ENCODE measurements at places on chromosomes 2 and 18.

GRCh38 chr2:2456721-2457120, 125.6 kb upstream of the MYT1L start:
- no peak for DNase-seq

GRCh38 chr2:127196998-127197397, 23.1 kb downstream of the CYP27C1 start:
- no peak for DNase-seq

DNA sequence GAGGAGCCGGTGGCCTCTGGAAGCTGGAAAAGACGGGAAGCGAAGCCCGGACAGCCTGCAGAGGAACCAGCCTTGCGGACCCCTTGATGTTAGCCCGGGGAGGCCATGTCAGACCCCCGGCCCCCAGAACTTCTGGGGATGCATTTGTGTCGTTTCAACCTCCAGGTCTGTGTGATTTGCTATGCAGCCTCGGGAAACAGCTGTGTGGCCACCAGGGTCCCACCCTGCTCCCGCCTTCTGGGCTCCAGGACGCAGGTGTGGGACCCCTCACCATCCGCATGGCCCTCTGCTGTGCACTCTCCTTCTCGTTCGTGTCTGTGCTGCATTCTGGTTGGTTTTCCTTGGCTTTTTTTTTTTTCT, 13.3 kb downstream of the NEU4 start:
- DNase-seq: peak; percentile 10

- no peak for DNase-seq
These were observed 58.2 kb upstream of the CD28 start for GRCh38 chr2:203648273-203648672.

DNA sequence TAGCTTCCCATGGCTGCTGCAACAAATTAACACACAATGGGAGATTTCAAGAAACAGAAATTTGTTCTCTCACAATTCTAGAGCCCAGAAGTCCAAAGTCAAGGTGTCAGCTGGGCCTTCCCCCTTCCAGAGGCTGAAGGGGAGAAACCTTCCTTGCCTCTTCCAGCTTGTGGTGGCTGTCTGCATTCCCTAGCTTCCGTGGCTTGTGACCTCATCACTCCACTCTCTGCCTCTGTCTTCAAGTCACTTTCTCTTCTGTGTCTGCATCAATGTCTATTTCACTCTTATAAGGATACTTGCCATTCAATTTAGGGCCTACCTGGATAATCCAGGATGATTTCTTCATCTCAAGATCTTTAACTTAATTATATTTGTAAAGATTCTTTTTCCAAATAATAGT, 16.8 kb upstream of the SRBD1 start:
- no peak for DNase-seq

DNA sequence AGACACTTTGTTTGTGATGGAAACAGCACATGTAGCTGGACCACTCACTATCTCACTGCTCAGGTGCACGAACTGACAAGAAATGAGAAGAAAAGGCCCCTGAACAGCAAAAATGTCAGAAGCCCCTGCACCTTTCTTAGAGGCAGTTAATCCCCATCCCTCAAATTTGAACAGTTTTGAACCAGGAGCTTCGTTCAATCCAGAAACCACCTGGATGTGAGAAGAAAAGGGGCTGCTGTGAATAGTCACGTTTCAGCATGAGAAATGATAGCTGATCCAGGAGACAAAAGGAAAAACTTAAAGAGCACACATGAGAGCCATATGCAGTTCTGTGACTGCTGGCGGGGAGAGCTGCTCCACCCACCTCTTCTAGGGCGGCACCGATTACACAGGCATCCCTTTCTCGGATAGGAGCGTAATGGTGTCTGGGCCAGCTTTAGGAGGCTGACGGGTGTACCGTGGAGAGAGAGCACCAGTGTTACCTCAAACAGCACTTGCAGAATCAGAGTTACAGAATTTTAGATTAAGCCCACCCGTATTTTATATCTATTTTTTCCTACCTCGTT, 117.0 kb upstream of the EML6 start:
- no peak for DNase-seq

DNA sequence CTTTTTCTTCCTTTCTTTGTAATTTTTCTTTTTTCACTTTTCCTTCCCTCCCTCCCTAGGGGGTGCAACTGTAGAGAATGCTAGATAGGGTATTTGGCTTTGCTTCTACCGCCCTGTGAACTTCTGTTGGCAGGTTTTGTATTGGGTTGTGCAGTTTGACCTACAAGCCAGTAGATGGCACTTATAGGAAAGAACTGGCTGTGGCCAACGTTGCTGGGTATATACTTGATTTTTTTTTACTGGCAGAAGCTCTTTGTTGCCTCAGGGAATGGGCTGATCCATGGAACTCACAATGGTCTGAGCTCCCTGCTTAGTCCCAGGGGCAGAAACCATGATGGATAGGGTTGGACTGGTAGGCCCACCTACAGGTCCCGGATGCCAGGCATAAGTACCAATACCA, 1019.5 kb upstream of the LRRTM1 start:
- no peak for DNase-seq

DNA sequence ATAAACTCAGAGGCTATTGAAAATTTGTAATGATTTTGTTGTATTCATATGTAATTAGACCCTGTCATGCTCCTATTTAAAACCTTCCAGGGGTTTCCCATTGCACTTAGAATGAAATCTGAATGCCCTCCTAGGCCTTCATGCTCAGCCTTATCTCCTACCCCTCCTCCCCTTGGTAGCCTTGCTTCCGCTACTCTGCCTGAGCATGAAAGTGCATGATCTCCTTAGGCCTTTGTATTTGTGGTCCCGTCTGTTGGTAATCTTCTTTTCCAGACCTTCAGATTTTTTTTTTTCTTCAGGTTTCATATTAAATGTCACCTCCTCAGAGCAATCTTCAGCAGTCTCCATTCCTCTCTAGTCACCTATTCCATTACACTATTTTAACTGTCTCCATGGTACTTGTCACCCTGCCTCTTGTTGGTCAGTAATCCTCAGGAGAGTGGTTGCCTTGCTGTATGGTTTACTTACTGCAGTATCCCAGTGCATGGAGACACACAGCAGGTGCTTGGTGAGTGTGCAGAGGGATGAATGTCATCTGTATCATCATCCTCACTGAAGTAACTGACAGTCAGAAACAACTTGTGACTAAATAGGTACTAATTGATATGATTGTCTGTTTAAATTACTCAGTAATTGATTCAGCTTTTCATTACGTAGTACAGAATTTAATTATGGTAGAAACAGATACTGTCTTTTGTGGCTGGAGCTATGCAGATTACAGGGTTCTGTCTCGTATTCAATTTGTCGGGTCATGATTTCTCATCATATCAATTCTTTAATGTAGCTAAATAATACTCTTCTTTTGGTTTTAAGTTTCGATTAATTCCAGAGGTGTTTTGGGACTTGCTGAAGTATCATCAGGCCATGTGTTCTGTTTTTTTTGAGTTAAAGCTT, 63.9 kb downstream of the PHLPP1 start:
- DNase-seq: no peak

DNA sequence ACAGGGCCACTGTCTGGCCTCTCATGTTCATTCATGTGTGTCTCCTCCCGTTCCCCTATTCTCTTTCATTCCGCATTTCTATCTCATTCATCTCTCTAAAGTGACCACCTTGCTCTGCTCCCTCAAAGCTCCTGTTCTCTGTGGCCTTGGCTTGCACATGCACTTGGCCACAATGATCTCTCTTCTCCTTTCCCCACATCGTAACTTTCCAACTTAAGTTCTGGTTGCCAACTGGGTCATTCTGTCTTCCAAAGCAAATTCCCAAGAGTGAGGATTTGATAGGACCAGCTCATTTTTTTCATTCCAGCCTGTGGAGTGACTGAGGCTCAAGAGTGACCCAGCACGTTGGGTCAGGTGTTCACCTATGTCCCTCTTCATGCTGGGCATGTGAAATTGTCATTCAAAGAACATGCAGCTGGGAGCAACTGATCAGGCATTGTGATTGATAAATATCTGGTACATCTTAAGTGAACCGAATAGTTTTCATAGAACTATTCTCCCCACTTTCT, 14.3 kb upstream of the ITGA6 start:
- no peak for DNase-seq

DNA sequence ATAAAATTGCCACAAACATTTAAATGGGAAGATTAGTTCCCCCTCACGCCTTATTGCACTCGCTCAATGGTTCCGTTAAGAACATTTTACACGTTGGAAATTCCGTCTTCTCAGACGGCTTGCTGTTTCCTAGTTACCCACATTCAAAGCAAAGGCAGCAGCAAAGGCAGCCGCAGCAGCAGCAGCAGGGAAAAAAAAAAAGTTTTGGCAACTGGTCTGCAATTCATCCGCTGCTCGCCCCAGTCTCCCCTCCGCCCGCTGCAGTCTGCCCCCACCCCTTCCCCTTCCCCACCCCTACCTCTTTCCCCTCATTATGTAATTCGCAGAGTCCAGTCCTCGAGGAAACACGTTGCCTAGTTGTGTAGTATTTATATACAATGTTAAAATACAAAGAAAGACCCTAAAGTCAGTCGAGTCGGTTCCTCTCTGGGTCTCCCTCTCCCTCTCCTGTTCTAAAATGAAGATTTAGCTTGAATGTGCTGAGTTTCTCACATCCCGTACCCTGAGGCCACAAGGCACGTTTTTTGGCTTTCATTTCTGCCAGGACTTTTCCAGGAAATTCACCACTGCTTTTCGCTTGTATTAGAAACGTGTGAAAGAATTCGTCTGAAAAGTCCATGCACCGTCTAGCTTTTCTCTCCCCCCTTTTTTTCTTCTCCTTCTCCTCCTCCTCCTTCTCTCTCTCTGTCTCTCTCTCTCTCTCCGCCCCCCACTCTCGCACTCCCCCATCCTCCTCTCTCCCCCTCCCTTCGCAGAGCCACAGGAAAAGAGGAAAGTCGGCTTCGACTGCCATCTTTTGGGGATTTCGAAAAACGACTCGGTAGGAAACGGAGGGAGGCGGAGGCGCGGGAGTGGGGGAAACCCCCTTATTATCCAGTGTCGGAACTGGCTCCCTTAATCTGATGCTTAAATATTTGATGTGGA, 140.0 kb downstream of the MEIS1 start:
- DNase-seq: peak; percentile 57

GRCh38 chr2:240972636-240973521, 25.5 kb upstream of the SNED1 start:
- DNase-seq: no peak

GRCh38 chr2:19355931-19356544, 2.4 kb downstream of the OSR1 start:
- DNase-seq: no peak

GRCh38 chr2:230700447-230700846, 12.2 kb upstream of the CAB39 start:
- no peak for DNase-seq

DNA sequence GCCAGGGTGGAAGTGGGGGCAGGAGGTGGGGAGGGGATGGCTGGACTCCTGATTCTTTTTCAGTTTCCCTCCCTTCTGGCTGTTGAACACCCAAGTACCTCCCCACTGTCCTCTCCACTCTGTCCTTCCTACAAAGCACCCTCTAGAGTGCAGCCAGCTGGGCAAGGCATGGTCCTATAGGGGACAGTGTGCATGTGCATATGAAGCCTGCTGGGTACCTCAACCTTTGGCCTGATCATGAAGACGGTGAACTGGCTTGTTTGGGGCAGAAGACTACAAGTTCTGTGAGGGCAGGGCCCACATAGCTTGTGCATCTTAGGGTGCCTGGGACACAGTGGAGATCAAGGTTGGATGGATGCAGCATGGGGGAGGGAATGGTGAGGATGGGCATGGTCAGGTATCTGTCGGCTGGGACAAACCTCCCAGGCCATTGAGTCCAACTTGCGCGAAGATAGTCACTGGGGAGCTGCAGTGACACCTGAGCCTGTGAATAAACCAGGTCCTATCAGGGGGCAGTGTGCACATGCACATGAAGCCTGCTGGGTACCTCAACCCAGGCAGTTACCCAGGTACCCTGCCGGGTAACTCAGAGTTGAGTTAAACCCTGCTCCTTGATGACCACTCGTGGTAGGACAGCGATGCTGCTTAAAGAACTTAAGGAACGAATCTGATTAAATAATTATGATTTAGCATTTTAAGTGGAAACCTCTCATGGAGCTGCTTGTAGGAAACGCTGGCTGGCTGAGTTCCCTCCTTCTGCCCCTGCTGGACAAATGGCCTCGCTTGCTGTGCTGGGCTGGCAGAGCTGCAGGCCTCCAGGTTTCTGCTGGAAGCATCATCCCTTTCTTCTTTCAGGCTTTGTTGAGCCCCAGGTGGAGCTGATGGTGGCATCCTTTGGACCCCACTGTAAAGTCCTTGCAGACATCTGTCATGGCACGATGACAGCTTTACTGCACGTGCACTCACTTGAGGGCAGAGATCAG, 84.0 kb downstream of the POLR1A start:
- no peak for DNase-seq

GRCh38 chr2:205273148-205273547, 409.2 kb upstream of the NRP2 start:
- DNase-seq: no peak

GRCh38 chr2:241073166-241074064, 28.7 kb downstream of the MTERF4 start:
- no peak for DNase-seq

- DNase-seq: no peak
These were observed 135.8 kb downstream of the COPS8 start for GRCh38 chr2:237221443-237221842.

- DNase-seq: no peak
These were observed 271.0 kb downstream of the NEDD4L start for GRCh38 chr18:58315041-58315440.

DNA sequence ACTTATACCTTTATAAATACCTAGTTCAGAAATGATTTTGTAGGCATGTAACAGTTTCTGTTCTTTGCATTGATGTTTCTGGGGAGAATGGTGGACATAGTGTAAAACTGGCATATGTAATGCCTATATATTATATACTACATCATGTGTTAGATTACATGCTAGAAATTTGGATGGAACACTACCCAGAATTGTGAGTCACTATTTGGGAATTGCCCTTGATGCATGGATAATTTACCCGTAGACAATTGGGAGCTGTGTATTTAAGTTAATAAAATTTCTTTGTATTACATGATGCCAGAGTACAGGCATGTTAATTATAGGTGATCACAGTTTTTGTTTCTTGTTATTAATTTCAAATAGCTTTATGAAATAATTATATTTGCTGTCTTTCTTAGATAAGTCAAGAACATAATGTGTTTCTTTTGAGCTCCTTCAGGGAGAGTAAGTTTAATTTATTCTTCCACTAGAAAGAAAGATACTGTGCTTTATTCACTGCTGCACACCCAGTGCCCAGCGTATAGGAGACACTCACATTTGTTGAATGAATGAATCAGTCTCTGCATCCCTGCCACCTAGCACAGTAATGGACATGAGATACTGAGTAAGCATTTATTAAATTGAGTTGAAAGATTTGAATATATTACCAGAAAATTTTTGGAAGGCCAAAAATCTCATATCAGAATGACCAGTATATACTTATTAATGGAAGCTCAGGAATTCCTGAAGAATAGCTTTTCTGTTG, 16.9 kb downstream of the ACSL3 start:
- DNase-seq: no peak

Data from left cardiac atrium (tissue), 4 donors.